H1 (cell line): ENCODE measurements at places on chromosomes 1 and 21.

DNA sequence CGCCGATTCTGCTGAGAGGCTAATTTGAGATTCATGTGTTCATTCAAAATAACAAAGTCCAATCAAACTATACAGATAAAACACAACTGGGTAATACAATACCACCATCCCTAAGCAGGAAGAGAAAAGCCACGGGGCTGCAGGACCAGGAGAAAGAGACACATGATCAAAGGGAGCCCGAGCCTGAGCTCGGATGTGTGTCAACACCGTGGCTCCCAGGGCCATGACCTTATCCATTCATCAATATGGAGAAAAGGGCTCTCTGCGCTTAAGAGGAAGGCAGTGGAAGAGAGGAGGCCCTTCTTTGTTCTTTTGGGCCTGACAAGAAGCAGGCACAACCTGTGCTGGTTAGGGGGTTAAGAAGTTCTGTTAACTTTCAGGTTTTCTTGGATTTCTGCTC lies 56.7 kb downstream of the HUNK start:
- DNase-seq, result no peak
- no peaks in the 10 kb centered on the region for H3K36me3 ChIP-seq
- H3K4me1 ChIP-seq, result peaks cover 11% of the 10 kb centered on the region
- H3K27ac ChIP-seq, result no peak overlapping the region
- H3K4me3 ChIP-seq, result no peak overlapping the region

DNA sequence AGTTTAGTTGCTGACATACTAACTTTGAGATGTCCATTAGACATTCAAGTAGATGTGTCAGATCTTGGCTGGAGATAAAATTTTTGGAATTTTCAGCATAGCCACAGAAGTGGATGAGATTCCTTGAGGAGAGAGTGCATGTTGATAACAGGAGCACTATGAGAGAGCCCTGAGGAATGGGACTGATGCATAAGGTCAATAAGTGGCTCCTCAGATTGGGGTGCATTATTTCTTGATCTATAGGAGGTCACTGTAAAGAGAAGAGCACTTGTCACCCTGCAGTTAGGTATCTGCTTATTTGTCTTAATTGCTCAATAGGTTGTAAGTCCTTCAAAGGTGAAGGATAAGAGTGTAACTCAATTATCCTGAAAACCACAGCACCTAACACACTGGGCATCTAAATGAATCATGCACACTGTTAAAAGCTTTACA lies 52.0 kb upstream of the TACSTD2 start:
- H3K36me3 ChIP-seq, result no peaks in the 10 kb centered on the region
- no peak overlapping the region for H3K4me3 ChIP-seq
- no peaks in the 10 kb centered on the region for H3K27me3 ChIP-seq
- no peaks in the 10 kb centered on the region for H3K4me1 ChIP-seq

GRCh38 chr1:198889101-198889500 lies 250.3 kb downstream of the PTPRC start:
- no peaks in the 10 kb centered on the region for H3K36me3 ChIP-seq
- no peak for DNase-seq
- H3K27ac ChIP-seq, result no peak overlapping the region
- no peaks in the 10 kb centered on the region for H3K4me1 ChIP-seq
- H3K27me3 ChIP-seq, result no peaks in the 10 kb centered on the region
- no peak overlapping the region for H3K4me3 ChIP-seq

GRCh38 chr1:25030674-25031589 lies 100.9 kb upstream of the RUNX3 start:
- H3K27ac ChIP-seq, result no peak overlapping the region
- no peaks in the 10 kb centered on the region for H3K36me3 ChIP-seq
- no peak for DNase-seq
- no peak overlapping the region for H3K4me3 ChIP-seq
- peaks cover 1% of the 10 kb centered on the region; the same call in 1 of the 2 replicates for H3K4me1 ChIP-seq

DNA sequence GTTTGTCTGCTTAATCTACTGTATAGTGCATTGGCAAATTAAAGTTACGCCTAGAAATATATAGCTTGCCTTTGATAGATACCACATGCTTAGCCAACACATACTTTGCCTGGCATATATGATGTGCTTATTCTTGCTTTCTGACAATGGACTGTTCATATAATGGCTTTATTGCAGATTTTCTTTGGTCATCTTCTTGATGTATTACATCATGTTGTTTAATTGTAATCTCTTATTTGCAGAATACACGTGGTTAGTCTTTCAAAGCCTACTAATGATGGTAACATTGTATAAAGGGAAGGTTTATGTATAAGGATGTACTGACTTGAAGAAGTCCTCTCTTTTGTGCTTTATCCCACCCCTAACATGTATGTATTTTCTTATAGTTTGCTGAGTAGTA lies 201.5 kb downstream of the PDE4B start:
- H3K27ac ChIP-seq, result no peak overlapping the region
- H3K27me3 ChIP-seq, result no peaks in the 10 kb centered on the region
- no peak overlapping the region for H3K4me3 ChIP-seq
- no peaks in the 10 kb centered on the region for H3K36me3 ChIP-seq
- no peak for DNase-seq
